ENCODE measurements at places on chromosomes 12 and 14.

DNA sequence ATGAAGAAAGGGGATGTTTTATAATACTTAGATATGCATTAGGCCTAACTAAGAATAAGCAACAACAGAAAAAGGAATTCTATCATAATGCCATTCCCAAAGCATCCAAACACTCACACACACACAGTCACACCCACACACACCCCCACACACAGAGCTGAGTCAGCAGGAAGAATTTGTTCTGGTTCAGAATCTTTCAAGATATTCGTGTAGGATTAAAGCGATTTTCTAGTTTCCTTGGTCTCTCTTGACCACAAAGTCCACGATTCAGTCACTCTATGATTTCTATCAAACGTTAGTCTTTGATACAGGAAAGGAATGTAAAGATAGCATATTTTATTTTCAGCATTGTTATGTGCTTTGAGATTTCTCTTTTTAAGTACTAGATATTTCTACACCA, 382.6 kb upstream of the DCN start:
- DNase-seq, result peak; percentile 2

GRCh38 chr14:103223818-103224352, 100.6 kb downstream of the TNFAIP2 start:
- DNase-seq, result no peak

- no peak for DNase-seq
Observed at GRCh38 chr12:122862872-122863701, 27.8 kb downstream of the HIP1R start.

GRCh38 chr12:119156401-119157044, 22.2 kb upstream of the HSPB8 start:
- no peak for DNase-seq

- no peak for DNase-seq
Observed at GRCh38 chr14:73909681-73910080, 23.0 kb downstream of the ZNF410 start.

GRCh38 chr14:90658541-90658967, 157.7 kb downstream of the TTC7B start:
- DNase-seq, result no peak

- no peak for DNase-seq
Observed at GRCh38 chr14:24246765-24247212, 4.4 kb upstream of the TINF2 start.

DNA sequence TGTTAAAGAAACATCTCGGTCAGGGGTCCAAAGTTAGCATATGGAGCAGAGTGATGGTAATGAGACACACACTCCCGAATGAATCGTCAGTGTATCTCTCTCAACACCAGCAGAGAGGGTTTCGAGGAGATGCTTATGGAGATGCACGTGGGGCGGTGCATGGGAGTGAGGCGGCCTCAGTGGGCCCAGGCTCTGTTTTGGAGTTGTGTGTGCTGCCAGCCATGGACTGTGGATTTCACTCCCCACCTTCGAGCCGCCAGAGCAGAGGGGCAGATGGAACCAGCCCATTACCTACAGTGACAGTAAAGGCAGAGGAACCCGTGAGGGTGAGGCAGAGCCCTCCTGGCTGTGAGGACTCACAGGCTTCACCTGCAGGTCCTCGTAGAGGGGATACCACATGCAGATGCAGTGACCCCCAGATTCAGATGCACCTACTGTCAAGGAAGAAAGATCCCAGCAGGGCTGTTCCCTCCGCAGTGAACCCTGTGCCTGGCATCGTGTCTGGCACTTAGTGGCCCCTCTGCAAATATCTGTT, 68.2 kb downstream of the WDR20 start:
- DNase-seq, result no peak

GRCh38 chr12:107894589-107894988, 120.1 kb downstream of the ASCL4 start:
- no peak for DNase-seq

- DNase-seq, result no peak
Observed at GRCh38 chr12:94717656-94718055, 67.3 kb upstream of the TMCC3 start.

- DNase-seq, result no peak
Observed at GRCh38 chr12:14059548-14059947, 78.1 kb upstream of the GRIN2B start.

DNA sequence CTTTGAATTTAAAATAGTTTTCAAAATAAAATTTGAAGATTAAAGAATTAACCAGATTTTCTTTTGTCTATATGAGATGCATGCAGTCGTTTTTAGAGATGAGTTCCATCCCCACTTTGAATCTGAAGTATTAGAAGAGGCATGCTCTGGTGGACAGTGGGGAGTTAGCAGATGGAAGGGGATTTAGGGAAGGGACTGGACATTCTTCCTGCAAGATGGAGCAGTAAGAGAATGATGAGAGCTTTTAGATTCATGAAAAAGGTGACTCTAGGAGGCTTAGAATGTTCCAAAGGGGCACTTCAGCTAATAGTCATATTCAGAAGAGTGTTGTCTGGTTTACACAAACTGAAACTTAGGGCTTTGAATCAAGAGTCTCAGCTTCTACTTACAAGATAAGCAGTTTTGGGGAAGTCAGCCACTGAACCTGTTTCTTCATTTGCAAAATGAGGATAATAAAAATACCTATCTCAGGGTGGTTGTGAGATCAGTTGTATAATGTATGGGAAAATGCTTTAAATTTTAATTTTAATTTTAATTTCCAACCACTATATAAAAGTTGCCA, 3.7 kb downstream of the ZBTB1 start:
- no peak for DNase-seq

- no peak for DNase-seq
Observed at GRCh38 chr12:8449355-8449859, 6.4 kb upstream of the CLEC6A start.

- no peak for DNase-seq
Observed at GRCh38 chr12:43277651-43278540, 274.1 kb downstream of the ADAMTS20 start.

- peak; percentile 59 for DNase-seq
Observed at GRCh38 chr14:22871224-22872032, at the start of gene LRP10. Gene LRP10 (plus strand): TSS chr14:22871740. CDS start chr14:22872304, 564 bp downstream.

DNA sequence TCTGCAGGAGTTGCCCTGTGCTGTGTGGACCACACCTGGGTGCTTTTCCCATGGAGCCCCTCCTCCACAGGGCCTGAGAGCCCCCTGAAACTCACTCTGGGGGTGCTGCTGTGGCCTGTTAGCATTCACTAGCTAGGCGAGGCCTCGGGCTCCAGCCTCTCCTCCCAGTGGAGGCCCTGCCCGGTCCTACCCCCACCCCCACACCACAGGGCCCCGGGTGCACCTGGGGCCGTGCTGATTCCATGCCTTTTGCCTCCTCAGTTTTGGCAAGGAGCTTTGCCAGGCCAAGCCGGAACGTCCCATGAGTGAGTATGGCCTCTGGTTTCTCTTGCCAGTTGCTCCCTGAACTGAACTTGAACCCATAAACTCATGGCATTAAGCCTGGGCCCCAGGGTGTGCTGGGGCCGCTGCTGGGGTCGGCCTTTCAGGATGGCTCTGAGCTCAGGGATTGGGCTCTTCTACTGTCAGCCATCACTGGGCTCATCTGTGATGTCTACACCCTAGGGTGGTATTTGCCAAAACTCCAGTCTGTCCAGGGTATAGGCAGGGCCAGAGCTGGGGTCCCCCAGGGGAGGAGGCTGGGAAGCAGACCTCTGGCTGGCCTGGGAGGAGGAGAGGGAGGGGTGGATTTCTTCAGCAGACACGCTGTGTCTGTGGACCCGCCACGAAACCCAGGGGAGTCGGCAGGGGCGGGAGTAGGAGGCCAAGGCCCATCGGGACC, 58.7 kb upstream of the TSPAN9 start:
- no peak for DNase-seq

DNA sequence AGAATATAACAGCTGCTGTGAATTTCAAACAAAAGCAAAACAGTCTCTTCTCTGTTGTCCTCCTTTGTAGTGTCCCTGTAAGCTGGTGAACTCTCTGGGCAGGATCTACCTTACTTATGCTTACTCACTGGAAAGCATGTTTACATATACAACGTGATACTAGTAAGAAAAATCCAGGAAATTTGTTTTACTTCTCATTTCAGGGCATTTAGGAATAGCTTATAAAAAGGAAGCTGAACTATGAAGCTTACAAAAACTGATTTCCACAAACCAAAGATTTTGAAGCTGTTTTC, 311.0 kb downstream of the NOVA1 start:
- no peak for DNase-seq

All from activated CD8-positive, alpha-beta memory T cell treated with anti-CD3 and anti-CD28 coated beads for 4 hours (primary cell).